ENCODE measurements at places on chromosomes 6 and 20.

DNA sequence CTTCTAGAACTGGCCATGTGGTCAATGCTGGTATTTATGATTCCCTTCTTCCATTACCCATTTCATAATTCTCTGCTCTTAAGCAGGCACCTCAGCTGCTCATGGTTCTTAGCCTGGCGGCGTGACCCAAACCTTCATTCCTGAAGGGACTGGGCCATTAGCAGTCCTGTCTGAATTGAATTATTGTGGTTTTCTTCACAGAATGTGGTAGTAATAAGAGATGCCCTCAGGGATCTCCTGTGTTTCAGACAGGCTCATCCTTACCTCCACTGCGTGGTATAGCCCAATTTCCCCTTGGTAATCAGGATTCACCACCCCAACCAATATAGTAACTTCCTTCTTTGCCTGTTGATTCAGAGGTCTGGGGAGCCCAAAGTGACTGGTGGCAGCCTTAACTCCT is 37.6 kb downstream of the PKIB start:
- DNase-seq: no peak

DNA sequence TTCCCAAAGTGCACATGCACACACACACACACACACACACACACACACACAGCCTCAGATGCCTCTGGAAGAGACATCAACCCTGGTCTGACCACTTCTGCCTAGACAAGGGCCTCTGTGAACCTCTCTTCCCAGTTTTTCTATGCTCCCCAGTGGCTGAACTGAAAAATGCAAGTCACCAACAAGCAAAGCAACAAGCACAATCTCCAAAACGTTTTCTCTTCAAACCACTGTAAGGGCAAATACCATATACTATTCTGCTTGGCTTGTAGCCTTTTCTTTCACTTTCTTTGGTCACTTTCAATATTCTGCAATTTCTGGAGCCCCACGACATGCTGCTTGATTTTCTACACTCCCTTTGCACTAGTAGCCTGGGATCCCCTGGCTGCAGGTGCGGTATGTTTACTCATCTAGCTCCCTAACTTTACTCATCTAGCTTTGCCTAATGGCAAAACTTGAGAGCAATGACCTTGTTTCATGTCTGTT is 121.4 kb upstream of the DST start:
- peak; percentile 54 for DNase-seq

GRCh38 chr6:136037876-136038460 is 186.5 kb downstream of the PDE7B start:
- DNase-seq: peak; percentile 11

DNA sequence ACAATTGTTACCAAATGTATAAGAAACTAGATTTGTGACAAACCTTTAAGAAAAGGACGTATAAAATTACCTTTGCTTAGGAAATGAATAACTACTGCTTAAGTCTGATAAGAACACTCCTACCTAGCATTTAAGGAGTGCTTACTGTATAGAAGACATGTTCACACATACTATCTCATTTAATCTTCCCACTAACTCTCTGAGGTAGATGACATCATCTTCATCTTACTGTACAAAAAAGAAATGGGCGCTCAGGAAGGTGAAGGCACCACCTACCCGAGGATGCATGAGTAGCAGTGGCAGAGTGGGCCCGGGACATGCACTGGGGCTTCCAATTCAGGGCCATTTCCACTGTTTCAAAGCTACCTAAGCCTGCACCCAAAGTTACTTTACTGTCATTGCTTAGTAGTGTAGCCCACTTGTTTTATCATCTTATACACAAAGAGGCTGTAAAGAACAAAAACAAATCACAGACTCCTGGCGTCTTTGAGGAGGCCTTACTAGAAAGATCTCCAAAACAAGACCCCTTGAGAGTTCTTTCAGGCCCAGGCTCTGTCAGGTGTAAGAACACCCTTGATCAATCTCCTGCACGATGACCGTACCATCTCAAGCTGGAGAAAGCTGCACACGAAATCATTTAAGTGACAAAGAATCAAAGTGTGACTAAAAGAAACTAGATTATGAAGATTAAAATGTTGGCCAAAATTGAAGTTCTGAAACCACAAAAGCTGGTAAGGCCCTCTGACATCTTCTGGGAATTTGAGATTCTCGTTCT is 128.0 kb downstream of the INSM1 start:
- no peak for DNase-seq

- peak; percentile 76 for DNase-seq
Observed at GRCh38 chr6:105452924-105453756, 50.3 kb upstream of the PREP start.

DNA sequence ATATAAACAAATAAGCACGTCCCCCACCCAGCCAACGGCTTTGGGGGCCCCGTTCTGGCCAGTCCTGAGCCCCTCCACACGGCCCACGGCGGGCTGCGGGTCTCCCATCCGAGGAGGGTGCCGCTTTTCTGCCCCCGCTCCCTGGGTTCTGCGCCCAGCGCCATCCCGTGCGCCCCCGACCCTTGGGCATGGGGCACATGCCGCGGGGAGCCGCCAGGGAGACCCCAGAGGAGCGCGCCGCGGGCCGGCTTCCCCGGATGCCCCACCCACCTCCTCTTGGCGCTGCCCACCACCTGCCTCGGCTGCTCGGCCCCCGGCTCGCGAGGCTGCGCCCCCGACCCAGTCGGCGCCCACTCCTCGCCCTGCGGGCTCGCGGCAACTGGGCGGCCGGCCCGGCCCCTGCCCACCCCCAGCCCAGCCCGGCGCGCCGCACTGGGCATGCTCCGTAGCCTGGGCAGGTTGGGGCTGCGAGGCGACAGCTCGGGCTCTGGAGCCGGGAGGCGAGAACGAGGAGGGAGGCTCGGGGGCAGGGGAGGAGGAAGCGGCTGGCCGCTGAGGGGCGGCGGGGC is 570 bp upstream of the PLCB4 start:
- no peak for DNase-seq

- DNase-seq: no peak
Observed at GRCh38 chr6:101816716-101817115, 423.2 kb downstream of the GRIK2 start.

DNA sequence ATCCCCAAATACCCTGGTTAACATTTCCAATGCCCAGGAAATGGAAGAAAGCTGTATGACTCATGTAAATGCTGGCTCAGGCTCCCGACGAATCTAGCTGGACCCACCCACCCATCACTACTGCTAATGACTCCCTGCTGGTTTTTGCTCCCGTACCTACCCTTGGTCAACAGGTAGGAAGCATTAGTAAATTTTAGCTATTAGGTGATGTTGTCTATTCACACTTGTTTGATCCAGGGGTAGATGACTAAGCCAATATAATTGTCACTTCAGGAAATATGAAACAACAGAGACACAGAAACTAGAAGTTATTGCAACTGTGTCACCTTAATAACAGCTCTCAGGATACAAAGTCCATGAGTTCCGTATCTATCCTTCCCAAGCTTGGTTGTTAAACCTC is 94.4 kb upstream of the BEND6 start:
- DNase-seq: no peak

DNA sequence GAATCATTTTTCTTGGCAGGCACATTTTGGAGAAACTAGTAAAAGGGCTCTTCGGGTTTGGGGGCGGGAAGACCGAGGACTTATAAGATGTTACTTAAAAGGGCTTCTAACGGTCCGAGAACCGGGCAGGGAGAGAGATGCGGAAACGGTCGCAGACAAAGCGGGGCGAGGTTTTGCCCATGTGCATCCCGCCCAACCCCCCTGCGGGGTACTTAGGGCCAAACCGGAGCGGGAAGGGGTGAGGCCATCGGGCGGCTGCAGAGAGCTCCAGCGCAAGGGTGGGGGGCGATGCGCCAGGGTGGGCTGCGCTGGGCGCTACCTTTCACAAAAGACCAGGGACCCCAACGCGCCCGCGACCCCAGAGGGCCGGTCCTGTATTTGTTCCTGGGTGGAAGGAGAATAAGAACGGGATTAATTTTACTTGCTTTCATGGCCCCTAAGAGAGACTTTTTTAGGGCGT is 616 bp downstream of the TUBB start:
- DNase-seq: peak; percentile 82

GRCh38 chr6:134217798-134218140 is 100.1 kb downstream of the SGK1 start:
- DNase-seq: no peak

DNA sequence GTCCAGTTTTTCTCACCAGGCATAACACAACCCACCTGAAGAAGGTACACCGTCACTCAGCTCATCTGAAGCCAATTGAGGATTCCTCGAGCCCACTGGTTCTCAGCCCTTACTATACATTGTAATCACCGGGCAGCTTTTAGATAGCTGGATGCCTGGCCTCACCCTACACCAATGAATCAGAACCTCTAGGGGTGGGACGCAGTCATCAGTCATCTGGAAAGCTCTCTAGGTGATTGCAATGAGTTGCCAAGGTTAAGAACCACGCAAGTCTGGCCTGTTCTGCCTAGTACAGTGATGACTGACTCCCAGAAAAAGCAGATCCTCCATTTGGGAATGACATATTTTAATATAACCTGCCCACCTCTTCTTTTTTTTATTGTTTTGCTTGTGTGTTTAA is 41.1 kb downstream of the MC3R start:
- no peak for DNase-seq

DNA sequence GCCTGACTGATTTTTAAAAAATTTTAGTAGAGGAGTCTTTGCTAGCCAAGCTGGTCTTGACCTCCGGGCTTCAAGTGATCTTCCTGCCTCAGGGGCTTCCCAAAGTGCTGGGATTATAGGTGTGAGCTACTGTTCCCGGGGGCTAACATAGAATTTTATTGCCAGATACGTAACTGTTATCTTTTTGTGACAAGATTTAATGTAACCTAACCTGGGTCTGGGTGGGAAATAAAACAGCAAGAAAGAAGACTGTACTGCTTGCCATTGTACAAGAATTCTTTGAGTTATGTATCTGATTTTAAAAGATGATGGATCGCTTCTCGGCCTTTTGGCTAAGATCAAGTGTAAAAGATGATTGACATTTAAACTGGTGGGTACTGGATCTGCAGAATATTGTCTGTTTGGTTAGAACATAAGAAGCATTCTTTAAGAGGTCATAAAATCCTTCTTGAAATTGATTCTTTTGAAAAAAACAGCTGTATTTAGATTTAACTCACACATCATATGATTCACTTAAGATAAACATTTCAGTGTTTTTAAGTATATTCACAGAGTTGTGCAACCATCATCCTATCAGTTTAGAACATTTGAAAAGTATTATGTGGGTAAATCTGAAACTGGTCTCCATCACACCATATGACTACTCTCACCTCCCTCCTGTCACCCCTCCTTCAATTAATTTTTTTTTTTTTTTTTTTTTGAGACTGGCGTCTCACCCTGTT is 21.6 kb downstream of the TPX2 start:
- DNase-seq: no peak

- DNase-seq: no peak
Observed at GRCh38 chr20:53494753-53495152, 98.9 kb downstream of the ZNF217 start.

GRCh38 chr6:69868961-69869360 is 2.6 kb downstream of the COL19A1 start:
- DNase-seq: no peak

DNA sequence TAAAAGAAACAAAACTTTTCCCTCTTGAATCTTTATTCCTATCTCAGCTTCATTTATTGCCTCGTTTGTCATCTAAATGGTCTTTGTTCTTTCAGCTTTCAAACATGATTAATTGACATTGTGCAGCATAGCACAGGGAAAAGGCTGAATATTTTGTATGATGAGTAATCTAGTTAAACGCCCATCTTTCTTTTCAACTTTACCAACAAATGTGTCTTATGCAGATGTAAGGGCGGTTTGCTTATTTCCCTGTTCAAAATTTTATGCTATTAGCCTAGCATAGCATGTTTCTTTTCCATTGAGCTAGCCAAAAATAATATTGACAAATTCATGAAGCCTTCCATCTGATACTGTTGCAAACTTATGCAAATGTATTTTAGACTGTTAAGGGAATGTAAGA is 176.4 kb upstream of the AKAP12 start:
- DNase-seq: no peak

- DNase-seq: no peak
Observed at GRCh38 chr6:89500611-89501010, 67.7 kb downstream of the ANKRD6 start.

- DNase-seq: no peak
Observed at GRCh38 chr20:20322912-20323311, 45.0 kb upstream of the INSM1 start.

GRCh38 chr20:55961376-55962330 is 43.7 kb downstream of the CBLN4 start:
- DNase-seq: no peak

- no peak for DNase-seq
Observed at GRCh38 chr20:10719740-10720385, 46.1 kb upstream of the JAG1 start.

DNA sequence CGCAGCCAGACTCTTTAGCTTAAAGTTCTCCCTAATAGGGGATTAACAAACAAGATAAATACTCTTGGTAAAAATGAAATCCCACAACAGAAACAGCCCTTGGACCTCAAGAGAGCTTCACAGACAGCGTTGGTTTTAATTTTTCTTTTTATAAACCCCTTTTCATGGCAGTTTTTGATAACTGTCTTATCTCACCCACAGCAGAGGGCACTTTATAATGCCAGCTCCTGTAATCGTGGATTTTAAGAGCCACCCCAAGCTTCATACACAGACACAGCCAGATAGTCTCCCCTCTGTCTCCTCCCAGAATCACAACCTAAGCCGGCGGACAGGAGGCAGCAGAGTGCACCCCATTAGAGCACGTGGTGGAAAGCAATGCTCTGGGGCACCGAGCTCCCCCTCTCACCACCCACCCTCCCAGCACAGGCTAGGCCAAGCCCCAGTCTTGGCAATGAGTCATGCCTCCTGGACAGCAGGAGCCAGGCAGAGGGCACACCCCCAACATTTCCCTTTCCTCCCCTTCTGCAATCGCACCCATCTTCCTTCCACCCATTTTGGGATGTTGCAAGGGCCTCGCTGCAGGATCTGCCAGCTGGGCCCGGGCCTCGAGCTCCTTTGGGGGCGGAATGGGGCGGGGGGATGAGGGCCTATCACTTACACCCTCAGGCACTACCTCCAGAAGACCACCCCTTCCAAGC is 2.4 kb downstream of the JAG1 start:
- DNase-seq: peak; percentile 93

- no peak for DNase-seq
Observed at GRCh38 chr6:51411496-51412125, 592.9 kb downstream of the TFAP2B start.

GRCh38 chr6:107796156-107796555 is 28.0 kb downstream of the SCML4 start:
- DNase-seq: no peak

- DNase-seq: no peak
Observed at GRCh38 chr6:55449225-55449624, 122.0 kb downstream of the GFRAL start.

GRCh38 chr20:63606686-63607085 is 20.2 kb downstream of the GMEB2 start:
- no peak for DNase-seq

DNA sequence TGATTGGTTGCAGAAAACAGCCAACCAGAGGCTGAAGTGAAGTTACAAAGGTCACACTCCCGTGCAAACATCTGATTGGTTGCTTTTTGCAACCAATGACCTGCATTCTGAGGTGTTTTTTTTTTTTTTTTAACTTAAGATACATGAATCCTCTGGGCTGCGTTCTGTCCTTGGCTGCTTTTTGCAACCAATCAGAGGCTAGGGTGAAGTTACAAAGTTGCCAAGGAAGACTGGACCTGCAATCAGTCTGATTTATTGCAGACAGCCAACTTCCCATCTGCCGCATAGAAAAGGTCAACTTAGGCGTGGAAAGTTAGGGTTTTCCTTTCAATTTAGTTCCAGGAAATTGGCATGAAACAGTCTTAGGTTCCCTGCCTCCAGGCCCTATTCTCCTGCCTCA is 292.9 kb downstream of the PLCB1 start:
- DNase-seq: peak; percentile 37

GRCh38 chr6:44649365-44650025 is 262.0 kb downstream of the CDC5L start:
- no peak for DNase-seq

- DNase-seq: no peak
Observed at GRCh38 chr6:111676383-111676782, 70.7 kb upstream of the TRAF3IP2 start.

Measured in suppressor macrophage (primary cell).